ENCODE measurements at places on chromosomes 2 and 18.
A peak's percentile ranks its signal among the peaks of the same experiment; 100 is the strongest.

DNA sequence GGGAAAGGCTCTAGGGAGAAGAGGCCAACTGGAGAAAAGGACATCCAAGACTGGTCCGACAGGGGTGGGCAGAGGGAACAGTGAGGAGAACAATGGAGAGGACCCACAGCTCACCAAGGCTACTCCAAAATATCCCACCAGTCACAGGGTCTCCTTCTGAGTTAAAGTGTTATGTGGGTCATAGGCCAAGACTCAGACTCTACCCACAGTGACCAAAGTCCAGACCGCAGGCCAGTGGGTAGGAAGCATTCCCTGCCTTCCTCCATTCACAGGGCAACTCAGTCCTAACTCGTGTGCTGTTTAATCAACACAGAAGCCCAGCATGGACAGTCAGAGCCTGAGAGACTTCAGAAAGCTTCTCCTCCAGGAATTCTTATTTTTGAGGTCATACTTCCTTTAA is 260.6 kb downstream of the SMAD2 start:
- no peak for DNase-seq

- DNase-seq: peak; percentile 49
Measured at GRCh38 chr2:218400167-218400929, 680 bp downstream of the CTDSP1 start.

DNA sequence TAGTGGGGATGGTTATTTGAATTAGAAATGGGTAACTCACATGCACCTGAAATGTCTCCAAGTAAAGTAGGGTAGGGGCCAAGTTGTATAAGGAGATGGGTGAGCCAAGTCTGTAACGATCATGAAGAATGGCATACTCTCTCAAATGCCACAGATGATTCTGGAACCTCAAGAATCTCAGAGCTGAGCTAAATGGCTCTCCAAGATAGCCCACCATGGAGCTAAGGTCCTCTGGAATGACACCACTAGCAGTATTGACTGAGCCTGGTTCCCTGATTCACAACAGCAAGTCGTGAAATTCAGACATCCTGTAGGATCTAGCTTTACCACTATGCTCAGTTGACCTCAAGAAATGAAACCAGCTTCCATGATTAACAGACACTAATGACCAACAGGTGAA is 115.9 kb upstream of the EPAS1 start:
- no peak for DNase-seq

- no peak for DNase-seq
Measured at GRCh38 chr18:40120796-40121391, 1834.1 kb upstream of the PIK3C3 start.

- peak; percentile 57 for DNase-seq
Measured at GRCh38 chr2:232537079-232537478, 2.4 kb upstream of the CHRNG start.

GRCh38 chr2:31265234-31265633 is 31.3 kb downstream of the EHD3 start:
- no peak for DNase-seq

DNA sequence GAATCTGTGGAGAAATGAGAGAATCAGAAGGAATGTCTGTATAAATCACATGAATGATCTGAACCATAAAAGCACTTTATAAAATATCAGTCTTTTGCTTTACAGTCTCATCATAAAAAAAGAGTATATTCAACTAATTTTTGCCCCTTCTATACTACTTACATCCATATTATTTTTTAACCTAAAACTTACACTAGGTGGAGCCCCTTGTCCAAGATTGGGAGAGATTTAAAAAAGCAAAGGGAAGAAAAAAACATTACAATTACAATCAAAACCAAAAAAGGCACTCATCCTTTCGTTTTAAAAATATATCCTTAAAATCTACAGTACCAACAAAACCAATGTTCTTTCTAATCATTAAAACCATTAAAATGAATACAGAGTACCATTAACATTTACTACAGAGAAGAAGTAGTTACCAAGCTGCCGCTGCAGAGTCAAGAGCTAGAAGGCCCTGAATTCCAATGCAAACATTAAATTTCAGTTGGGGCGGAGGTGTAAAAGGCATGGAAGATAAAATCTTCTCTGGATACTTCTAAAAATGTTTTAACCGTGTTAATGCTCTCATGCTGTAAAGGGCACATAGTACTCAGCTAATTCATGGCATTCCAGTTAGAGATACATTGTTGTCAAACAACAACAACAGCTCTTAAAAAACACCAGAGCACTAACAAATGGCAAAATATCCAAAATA is 56.7 kb upstream of the EPB41L3 start:
- DNase-seq: peak; percentile 7

DNA sequence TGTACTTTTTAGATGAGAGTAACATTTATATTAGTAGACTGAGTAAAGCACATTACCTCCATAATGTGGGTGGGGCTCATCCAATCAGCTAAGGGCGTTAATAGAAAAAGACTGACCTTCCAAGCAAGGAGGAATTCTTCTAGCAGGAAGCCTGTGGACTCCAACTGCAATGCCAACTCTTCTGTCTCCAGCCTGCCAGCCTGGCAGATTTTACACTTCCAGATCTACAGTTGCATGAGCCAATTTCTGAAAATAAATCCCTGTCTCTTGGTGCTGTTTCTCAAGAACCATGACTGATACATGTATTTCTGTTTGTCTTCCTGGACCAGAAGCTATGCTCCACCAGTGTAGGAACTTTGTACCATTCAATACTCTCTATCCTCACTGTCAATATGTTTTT is 69.0 kb upstream of the LMAN1 start:
- no peak for DNase-seq

Data from NCI-H526 (cell line).